Activated naive CD8-positive, alpha-beta T cell treated with anti-CD3 and anti-CD28 coated beads for 36 hours (primary cell): ENCODE measurements at places on chromosomes 11 and 22.

- DNase-seq, result no peak
Observed at GRCh38 chr11:103587901-103588788, 448.3 kb upstream of the DDI1 start.

DNA sequence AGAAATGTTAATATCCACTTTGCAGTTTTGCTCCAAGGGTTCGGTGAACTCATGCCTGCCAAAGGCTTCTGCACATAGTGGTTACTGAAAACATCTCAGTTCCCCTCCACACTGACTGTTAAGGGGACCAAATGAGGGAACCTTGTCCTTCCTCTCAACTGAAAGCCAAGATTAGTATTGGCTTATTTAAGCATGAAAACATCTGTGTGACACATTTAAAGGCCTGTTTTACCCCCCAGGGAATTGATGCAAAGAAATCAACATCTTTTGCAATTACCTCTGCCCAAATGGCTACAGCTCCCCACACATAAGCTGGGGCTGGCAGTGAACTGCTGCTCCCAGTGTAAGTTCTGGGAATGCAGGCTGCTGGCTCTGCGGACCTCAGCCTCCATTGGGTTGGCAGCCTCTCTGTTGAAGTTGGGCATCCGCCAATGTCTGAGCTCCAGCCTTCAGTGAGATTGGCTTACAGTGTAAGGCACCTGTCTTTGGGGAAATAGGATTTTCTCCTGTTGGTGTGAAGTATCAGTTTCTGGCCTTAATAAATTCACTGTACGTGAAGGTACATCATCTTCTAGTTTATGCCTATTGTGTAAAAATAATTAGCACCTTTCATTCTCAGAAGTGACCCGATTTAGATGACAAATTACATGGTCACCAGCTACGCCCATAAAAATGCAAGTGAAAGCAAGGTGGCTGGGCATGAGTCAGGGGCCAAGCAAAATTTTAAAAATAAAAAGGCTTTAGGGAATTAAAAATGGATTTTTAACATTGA is 213.4 kb upstream of the SYN3 start:
- DNase-seq, result no peak

GRCh38 chr22:48182031-48182430 is 1419.6 kb downstream of the TBC1D22A start:
- DNase-seq, result no peak

GRCh38 chr22:39087881-39088684 is 9.0 kb upstream of the APOBEC3H start:
- no peak for DNase-seq

DNA sequence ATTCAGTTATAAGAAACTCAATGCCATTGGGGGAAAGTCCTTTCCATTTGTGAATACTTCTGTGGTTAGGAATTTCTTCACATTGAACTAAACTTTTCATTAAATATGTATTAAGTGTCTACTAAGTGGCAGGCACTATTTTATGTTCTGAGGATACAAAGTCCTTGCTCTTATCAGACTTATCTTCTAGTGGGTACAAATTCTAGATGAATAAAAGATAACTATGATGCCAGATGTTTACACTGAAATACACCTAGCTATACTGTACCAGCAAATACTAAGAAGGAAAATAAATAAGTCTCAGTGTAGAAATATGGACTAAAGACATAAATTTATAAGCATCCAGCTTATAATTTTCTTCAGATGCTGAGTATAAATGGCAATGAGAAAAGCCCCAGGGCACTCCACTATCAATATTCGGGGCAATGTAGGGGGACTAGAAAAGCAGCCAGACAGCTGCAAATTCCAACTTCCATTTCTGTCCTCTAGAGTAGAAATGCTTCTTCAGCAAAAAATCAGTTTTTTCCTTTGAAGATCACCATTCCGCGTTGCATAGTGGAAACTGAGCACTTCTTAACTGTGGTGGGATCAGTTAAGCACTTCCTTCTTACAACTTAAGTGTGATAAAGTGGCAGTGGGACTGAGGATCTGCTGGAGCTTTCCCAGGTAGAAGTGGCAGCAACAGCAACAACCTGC is 11.8 kb upstream of the BIRC3 start:
- no peak for DNase-seq

DNA sequence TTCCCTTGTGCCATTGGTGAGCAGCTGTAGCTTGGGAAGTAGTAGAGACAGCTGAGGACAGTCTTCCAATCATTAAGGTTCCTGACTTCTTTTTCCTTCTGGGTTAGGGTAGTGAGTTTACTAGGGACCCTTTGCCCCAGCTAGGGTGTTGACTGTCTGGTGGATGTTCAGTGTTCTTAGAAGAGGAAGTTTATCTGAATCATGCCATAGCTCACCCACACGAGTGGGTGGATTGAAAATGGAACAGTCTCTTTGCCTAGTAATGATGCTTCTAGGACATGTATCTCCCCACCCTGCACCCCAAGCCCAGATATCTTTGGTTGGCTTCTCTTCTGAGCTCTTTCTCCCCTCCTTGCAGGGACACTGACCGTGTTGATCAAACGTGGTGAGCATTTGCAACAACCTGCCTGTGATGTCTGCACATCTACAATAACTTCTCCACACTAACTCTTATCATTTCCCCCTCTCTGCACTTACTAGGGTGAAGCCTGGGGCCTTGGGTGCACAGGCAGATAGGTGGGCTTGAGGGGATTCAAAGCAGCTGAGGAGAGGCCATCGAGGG is 57.1 kb upstream of the HORMAD2 start:
- DNase-seq, result no peak
